ENCODE measurements at places on chromosomes 16 and 17. TPM values are rescaled to one million over a fixed set of nuclear protein-coding genes. Genes with fewer than 3 reads are reported as not detected.

The ZNF200 gene
- total RNA-seq: 8.5 TPM

The IL17C gene
- total RNA-seq: not detected

The RNU2-1 gene
- total RNA-seq: not detected

DNA sequence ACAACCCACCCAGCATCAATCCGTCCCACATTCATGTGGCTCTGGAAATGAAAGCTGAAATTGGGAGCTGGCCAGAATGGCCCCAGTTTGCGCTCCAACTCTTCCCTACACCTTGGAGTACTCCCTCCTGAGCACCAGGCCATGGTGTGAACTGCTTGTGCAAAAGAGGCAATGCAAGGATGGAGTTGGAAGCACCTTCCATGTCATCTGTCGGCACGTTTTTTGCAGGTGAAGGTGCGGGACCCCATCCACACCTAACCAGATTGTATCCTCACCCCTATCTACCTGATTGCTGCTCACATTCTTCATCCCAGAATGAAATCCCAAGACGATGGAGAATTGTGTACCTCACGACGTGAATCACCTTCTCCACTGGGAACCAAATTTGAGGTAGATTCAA is 136.6 kb upstream of the WSB1 start:
- DNase-seq: no peak

DNA sequence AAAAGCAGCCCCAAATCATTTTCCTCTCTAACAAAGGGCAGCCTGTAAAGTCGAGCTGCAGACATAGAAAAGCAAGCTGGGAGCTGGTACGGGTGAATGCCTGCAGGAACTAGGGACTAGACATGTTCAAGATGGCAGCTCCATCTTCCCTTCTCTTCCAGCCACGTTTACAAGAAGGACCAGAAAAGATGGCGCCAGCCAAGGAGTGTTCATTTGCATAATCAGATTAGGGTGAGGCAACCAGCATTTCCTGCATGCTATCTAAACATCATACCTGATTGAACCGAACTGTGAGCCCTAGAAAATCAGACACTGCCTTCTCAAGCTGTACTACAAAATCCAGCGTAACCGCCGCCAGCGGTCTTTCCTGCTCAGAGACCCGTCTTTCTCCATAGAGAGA is 896.8 kb downstream of the CDH11 start:
- peak; percentile 49 for DNase-seq

GRCh38 chr17:50133769-50134099 is 3.8 kb upstream of the SAMD14 start:
- DNase-seq: no peak

GRCh38 chr16:63289834-63290460 is 1253.7 kb upstream of the CDH8 start:
- DNase-seq: peak; percentile 87
